ENCODE measurements at places on chromosomes 1 and 21.

GRCh38 chr1:22953057-22953739 is 19.5 kb downstream of the LACTBL1 start:
- no peak for DNase-seq

DNA sequence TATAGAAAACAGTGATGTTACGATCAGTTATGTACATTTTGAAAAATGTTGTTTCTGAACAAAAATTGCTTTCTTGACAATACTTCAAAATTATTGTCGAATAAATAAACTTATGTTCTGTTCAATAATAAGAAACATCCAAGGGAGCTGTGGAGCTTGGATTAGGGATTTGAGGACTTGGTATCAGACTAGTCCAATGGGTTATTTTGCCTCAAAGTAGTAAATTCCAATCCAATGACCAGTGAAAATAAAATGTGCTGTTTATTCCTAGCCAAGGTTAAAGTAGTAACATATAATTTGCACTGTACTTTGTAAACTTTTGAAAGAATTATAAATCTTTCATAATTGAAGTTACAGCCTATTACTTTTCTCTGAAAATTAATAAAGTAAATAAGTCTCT is 79.1 kb upstream of the IVNS1ABP start:
- DNase-seq = no peak

- DNase-seq = no peak
Observed at GRCh38 chr1:12338823-12339222, 109.0 kb downstream of the VPS13D start.

DNA sequence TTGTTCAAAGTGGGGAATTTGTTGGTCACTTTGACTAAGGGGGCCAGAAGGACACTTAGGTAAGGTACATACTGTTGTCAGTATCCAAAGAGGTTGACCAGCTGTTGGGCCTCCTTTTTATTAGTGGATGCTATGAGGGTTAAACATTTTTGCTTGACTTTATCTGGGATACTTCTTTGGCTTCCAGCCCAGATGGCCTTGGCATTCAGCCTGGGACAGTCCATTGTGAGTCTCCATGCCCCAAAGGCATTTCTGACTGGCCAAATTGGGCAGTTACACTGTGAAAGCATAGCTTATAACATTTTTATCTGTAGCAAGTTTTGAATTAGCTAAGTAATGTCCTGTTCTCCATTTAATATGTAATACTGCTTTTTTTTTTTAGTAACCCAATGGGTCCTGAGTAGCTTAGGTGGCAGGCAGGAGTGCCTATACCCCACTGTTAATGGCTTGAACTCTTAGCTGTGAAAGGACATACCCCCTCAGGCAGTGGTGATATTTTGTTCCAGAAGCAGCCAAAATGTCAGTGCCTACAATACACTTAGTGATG is 35.4 kb upstream of the CD1D start:
- DNase-seq = no peak

DNA sequence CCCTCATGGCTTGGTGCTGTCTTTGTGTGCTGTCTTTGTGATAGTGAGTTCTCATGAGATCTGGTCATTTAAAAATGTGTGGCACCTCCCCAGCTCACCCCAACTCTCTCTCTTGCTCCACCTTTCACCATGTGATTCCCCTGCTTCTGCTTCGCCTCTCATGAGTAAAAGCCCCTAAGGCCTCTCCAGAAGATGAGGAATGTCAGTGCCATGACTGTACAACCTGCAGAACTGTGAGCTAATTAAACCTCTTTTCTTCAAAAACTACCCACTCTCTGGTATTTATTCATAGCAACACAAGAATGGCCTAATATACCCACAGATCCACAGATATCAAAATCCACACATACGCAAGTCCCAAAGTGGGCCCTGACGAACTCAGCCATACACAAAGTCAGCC is 88.9 kb upstream of the PPP2R5A start:
- DNase-seq = no peak

- DNase-seq = no peak
Observed at GRCh38 chr1:206683313-206683712, 1.4 kb upstream of the MAPKAPK2 start.

DNA sequence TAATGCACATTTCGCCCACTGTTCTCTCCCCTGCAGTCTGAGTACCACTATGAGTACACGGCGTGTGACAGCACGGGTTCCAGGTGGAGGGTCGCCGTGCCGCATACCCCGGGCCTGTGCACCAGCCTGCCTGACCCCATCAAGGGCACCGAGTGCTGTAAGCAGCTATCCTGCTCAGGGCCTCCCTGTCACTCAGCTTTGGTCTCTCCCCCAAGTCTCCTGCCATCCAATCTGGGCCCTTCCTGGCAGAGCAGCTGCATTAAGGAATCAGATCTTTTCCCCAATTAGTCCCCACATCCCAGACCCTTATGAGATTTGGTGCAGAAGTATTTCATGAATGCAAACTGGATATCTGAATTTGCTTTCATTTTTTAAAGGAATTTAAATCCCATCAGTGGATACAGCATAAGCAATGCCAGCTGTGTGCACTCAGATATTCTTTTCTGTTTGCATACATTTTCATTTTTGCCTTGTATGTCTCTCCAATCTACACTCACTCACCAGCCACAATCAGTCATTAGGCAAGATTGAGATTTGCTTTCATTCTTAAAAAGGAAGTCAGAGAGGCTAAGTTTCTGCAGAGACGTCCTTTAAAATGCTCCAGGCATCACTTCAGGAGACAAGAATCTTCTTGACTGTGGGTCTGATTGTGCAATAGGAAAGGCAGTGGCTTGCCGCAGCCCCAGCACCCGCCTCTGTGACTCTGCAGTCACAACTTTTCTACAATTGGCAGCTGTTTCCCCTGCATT is 48.1 kb downstream of the ELAPOR1 start:
- DNase-seq = peak; percentile 15

DNA sequence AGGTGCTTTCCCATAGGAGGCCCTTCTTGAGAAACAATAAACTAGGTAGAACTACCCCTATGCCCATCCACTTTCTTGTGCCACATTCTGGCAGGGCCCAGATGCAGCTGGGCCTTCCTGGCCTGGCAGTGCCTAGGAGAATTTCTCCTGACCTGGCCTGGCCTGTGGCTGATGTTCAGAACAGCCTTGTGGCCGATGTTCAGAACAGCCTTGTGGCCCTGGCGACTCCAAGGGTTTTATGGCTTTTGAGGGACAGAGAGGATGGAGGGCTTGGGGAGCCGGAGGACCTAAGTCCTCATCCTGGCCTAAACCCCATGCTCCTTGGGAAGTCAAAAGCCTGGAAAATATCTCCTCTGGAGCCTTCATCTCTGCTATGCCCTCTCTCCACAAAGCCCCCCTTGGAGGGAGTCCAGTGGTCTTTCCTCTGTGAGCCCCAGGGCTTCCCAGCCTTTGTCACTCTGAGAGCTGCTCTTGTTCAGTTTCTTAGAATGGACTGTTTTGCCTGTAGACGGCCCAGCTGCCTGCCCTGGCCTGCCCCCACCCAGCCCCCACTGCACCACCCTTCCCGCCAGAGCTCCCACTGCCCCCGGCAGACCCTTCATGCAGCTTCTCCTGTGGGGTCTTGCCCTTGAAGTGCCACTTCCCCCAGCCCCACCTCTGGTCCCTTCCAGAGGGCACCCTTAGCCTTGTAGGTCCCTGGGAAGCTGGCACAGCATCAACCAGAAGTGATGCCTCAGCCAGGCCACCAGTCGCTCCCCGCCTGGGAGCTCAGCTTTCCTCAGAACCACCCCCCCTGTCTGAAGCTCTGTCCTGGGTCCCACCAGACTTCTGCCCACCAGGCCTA is 7.0 kb downstream of the GPR37L1 start:
- no peak for DNase-seq

- DNase-seq = no peak
Observed at GRCh38 chr1:180540697-180541594, 17.8 kb upstream of the OVAAL start.

DNA sequence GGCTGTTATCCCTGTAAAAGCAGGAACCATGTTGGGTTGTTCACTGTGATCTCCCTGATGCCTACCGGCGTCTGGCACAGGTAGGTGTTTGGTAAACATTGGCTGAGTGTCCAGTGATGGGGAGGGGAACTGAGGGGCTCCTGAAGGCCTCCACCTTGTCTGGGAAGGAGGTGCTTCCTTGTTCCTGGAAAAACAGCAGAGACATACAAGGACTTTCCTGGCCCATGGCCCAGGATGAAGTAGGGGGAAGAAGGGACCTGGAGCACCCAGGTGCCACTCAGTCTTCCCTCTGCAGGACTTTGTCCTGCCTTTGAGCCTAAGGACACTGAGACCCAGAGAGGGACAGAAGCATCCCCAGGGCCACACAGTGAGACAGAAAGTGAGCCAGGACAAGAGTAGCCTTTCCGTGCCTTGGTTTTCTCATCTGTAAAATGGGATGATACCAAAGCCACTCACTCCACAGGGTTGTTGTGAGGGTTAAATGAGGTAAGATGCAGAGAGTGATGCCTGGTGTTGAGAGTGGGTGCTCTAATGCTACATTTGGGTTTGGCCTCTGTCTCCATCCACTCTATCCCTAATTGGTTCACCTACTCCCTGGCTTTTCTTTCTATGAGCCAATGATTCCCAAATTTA is 6.1 kb upstream of the HEYL start:
- no peak for DNase-seq

DNA sequence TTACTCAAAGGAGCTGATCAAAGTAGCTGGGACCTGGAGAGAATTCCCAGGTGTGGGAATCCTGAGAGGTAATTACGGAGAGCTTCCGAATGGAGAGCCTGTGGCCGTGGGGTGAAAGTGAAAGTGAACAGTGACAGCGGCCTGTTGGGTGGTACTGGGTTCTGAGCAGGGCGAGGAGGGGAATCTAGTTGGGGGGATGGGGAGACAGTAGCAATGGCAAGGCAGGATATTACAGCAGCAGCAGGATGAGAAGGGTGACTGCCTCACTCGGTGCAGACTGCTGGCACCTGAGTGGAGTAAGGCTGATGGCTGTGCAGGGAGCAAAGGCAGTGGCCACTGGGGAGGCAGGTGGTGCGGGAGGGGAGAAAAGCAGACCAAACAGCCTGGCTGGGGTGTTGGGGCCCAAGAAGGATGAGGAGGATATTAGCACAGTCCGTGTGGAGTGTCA is 70.3 kb upstream of the PRDX6 start:
- no peak for DNase-seq

- no peak for DNase-seq
Observed at GRCh38 chr1:200247518-200247917, 162.3 kb downstream of the ZNF281 start.

DNA sequence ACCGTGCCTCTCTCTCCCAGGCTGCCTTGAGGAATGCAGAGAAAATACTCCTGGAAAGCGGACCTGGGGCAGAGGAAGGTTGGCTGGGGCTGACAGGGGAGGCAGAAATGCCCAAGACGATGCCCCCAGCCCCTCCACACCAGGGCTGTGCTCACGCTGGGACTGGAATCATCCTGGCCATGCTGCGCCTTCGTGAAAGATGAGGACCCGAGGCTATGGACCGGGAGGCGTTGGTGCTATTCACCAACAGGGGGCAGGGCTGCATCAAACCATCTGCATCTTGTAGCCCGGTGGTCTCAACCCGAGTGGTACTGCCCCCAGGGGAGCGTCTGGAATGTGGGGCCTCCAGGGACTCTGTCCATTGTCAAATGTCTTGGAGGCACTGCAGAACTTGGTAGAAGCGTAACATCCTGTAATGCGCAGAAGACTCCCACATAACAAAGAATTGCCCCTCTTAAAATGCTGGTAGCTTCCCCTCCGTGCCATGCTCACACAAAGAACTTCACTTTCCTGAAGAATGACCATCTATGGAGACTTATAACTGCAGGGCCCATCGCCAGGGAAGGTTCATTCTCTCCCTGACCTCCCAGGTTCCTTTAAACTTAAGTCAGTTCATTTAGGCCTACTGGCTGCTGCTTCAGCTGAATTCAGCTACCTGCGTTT is 251.2 kb downstream of the RRAGC start:
- DNase-seq = no peak

DNA sequence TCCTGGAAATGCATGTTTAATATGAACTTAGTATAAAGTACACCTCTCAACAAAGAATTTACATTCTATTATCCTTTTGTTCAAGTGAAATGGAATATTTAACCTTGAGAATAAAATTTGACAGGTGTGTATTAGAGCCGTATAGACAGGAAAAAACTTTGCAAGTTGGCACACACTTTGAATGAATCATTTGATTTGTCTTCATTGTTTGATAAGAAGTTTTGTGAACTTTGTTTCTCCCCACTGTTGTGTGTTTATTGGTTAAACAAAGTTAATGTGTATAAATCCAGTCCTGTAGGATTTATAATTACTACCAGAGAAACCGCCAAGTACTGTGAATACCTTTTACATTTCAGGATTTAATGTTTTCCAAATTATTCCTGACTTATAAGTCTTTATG is 2.0 kb downstream of the SYDE2 start:
- DNase-seq = no peak

DNA sequence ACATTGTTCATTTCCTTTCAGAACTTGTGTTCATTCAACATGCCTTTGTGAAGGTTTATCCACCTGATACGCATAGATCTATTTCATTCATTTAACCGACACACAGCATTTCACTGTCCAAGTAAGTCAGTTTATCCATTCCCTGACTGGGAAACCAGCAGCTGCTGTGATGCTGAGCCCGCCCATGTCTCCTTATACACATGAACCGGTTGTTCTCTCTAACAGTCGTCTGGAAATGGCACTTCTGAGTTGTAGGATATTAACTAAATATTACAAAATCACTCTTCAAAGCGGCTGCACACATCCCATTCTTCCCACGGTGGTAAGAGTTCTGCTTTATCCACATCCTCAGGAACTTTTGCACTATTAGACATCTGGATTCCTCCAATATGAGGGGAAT is 71.1 kb downstream of the NPHP4 start:
- no peak for DNase-seq

DNA sequence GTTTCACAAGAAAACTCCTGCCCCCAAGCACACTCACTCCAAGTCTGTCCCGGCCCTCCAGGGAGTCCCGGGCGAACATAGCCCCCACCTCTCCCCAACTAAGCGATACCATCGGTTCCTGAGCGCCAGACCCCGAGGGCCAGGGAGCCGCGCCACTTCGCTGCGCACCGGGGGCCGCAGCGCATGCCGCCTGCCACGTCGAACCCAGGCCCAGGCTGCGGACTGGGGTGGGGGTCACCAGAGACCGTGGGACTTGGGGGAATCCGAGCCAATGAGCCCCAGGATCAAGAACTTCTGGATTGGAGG is 801 bp downstream of the RSPO1 start:
- DNase-seq = no peak

- DNase-seq = no peak
Observed at GRCh38 chr1:158283965-158284364, 5.8 kb upstream of the CD1C start.

- DNase-seq = no peak
Observed at GRCh38 chr1:184112176-184112948, 60.8 kb downstream of the TSEN15 start.
